ENCODE measurements at places on chromosomes 7 and 10. TPM values are rescaled to one million over a fixed set of nuclear protein-coding genes. Genes with fewer than 3 reads are reported as not detected.
A peak's percentile ranks its signal among the peaks of the same experiment; 100 is the strongest.

CCNJ gene
- 5.6 TPM for total RNA-seq

DNA sequence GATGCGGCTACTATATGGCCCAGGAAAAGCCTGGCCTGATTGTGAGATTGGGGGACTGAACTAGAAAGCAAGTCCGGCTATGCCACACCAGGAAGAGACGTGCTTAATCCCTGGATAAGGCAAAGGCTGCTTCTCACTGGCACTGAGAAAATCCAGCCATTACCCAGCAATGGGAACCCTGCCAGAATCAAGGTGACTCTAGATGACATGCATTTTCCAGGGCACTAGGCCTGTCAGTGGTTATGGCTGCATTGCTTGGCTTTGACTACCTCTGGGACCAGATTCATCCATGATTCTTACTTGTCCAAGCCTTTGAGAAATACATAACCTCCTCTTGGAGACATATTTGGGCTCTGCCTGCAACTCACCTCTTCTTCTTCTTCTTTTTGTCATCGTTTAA, 317.2 kb downstream of the GRID1 start:
- no peaks in the 10 kb centered on the region for H3K4me1 ChIP-seq
- no peak overlapping the region for H3K4me3 ChIP-seq
- H3K36me3 ChIP-seq, result no peaks in the 10 kb centered on the region
- DNase-seq, result no peak

DNA sequence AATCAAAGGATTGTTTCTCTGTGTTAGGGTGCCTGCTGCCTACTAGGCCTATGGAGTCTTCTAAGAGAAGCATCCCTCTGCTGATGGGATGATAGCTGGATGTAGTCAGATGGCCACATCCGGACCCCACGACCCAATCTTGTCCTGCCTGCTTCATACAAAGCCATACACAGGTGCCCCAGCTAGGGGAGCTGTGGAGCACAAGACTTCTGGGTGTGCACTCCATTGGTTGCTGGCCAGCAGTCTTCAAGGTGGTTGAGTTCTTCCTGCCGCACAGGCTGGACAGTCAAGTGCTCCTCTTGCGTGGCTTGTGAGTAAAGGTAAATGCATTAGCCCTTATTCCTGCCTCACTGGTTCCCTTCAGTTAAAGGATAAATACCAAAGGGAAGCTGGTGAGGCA, 120.2 kb downstream of the TEX36 start:
- no peaks in the 10 kb centered on the region for H3K4me1 ChIP-seq
- no peaks in the 10 kb centered on the region for H3K36me3 ChIP-seq
- H3K4me3 ChIP-seq, result no peak overlapping the region
- no peaks in the 10 kb centered on the region for H3K27me3 ChIP-seq

DNA sequence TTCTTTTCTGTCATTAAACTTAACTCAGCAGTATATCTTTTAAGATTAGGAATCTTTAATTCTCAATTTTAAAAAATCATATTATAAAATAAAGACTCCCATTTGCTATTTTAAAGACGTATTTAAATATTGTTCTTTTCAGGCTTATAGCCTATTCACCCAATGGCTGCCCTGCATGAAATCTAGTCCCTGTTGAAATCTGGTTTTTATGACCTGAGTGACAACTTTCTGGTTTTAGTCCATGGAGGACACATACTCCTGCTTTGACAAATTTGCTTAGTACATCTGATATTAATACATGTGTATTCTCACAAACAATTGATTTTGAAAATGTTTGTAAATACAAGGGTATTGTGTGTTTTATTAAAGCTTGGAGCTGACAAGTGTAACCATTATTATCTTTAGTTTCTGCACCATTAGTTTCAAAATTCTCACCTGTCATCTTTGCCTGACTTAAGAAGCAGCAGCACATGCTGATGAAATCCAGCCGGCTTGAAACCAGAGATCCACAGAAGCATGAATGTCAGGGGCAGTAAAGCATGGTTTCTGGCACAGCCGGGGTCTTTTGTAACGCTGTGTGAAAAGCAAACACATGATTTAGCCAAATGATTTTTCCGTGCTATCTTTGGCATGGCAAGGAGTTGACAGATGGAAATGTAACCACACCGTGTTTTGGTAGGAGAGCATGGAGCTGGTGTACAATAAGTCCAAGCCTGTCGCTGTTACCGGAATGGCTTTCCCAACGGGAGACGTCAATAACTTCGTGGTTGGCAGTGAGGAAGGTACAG, 262.8 kb downstream of the DYNC1I1 start:
- peak overlapping the region; percentile 42 for H3K27ac ChIP-seq
- peak overlapping the region; percentile 7 for H3K4me3 ChIP-seq
- DNase-seq, result peak; percentile 73
- peaks cover 11% of the 10 kb centered on the region for H3K4me1 ChIP-seq
